ENCODE measurements at places on chromosomes 5 and 9.

GRCh38 chr5:133219296-133219695 is 167.5 kb downstream of the HSPA4 start:
- no peak for DNase-seq

DNA sequence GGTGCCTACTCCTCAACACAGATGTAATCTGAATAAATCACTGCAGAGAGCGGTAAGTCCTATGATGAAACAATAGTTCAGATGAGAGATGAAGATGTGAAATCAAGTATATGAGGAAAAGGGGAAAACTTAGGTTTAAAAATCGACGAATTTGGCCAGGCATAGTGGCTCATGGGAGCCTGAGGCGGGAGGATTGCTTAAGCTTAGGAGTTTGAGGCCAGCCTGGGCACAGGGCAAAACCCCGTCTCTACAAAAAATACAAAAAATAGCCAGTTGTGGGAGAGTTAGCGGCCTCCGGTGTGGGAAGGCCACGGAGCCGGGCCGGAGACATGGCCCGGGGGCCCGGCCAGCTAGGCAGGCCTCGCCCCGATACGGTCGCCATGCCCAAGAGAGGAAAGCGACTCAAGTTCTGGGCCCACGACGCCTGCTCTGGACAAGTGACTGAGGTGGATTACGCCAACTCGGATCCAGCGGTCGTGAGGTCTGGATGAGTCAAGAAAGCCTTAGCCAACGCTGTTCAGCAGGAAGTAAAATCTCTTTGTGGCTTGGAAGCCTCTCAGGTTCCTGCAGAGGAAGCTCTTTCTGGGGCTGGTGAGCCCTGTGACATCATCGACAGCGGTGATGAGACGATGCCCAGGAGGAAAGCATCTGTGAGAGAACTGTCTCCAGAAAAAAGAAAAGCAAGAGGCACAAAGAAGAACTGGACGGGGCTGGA is 62.8 kb upstream of the SUB1 start:
- DNase-seq, result no peak

DNA sequence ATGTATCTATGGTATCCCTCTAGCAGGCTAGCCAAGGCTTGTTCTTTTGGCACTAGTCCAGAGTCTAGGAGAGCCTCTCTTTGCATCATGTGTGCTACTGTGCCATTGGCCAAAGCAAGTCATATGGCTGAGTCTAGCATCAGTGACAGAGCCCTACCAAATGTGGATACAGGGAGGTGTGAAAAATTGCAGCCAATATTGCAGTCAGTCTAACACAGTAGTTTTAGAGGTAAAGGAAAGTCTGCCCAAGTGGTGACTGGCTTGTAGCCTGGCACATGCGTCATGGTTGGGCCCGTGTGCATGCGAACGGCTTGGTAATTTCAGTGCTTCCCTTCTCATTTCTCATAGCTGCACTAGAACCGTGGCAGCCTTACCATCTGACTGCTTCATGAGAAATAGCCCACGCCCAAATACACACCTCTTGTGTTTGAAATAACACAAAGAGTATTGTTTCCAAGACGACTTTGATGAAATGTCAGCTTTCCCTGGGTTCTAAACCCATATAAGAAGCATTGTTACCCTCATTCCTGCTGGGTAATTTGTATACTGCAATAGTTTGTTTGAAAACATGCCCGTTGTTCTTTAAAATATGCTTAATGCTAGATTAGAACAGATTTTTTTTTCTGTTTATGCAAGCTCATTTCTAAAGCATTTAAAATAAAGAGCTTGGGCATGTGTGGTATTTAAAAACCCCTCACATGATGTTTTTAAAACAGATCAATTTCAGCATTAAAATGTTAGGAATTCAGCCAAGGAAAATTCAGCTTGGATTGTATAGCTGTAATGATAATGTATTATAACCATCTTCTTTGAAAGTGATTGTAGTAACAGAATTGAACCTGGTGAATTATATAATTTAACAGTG is 113.2 kb downstream of the TLE4 start:
- DNase-seq, result no peak

DNA sequence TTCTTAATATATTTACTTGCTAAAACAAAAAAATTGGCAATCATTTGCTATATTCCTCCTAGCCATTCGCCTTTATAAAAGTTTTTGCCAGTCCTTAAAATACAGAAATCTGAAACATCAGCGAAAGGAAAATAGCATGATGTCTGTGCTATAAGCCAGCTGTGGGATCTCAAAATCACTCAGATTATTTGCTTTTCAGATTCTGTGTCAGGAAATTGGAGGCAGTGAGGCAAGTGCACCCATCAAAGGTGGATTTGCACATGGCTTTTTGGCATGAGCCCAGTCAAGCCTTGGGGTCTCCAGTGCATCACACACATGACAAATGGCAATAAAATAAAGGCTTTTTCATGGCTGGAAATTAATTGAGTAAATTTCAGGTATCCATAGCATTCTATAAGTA is 196.8 kb upstream of the DAPK1 start:
- no peak for DNase-seq

DNA sequence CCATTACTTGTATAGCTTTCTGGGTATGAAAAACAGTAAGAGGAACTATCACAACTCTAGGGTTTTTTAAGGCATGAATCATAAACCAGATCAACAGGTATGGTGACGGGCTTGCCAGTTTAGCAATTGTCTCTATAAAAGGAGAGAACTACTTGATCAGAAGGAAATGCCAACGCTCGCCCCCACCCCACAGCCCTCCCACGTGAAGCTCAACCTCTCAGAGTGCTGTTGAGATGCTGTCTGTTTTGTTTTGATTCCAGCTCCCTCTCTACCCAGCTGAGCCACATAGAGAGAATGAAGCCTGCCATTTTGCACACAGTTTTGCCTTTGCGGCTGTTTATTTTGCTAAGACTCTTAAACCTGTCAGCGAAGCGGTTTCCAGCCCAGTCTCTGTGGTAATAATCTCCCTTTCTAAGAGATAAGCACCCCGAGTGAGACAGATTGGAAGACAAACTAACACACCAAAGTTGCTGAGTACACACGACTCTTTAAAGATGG is 257.9 kb upstream of the ANKRD55 start:
- peak; percentile 33 for DNase-seq

- no peak for DNase-seq
These were observed 171.8 kb upstream of the TNC start for GRCh38 chr9:115289757-115290208.

- no peak for DNase-seq
These were observed 6.6 kb downstream of the PTGES start for GRCh38 chr9:129746092-129746777.

GRCh38 chr9:136327304-136327974 is at the start of gene GPSM1:
Gene GPSM1, plus strand, starts transcription at chr9:136327539. Its CDS starts 157 bp downstream, at chr9:136327696.
- peak; percentile 28 for DNase-seq

DNA sequence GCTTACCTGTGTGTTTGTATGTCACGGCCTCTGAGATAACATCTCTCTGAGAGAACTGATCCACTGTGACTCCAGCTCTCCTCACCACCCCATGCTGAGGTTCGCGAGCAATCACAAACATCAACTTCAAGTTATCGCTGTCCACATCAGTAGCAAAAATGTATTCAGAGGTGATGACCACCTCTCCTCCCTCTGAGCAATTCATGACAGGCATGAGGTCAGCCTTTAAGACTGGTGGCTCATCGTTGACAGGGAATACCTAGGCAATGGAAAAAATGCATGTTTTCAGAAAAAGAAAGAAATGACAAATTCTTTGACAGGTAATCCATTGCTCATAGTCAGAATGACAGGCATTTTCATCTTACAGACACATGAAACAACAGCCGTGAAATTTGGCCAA is 90.3 kb upstream of the CER1 start:
- DNase-seq, result no peak

- DNase-seq, result no peak
These were observed 29.8 kb downstream of the BAAT start for GRCh38 chr9:101354765-101355708.

DNA sequence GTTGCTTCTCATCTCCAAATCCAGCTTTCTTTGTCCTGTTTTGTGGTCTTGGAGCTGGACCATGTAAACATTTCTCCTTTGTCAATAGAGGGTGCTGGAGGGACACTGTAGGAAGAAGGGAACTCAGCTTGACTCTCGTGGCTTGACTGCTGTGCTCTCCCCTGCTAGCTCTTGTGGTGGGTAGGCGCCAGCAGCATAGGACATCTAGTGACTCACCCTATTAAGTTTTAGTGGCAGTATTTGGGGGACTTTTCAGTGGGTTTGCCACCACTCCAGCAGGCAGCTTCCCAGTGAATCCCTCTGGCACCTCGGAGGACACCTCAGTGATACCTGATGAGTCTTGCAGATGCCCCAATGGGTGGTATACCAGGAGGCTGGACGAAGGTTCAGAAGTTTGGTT is 97.8 kb downstream of the TSSK1B start:
- DNase-seq, result peak; percentile 21

Measured in CD8-positive, alpha-beta T cell (primary cell).